ENCODE measurements at places on chromosomes 1 and 21.

DNA sequence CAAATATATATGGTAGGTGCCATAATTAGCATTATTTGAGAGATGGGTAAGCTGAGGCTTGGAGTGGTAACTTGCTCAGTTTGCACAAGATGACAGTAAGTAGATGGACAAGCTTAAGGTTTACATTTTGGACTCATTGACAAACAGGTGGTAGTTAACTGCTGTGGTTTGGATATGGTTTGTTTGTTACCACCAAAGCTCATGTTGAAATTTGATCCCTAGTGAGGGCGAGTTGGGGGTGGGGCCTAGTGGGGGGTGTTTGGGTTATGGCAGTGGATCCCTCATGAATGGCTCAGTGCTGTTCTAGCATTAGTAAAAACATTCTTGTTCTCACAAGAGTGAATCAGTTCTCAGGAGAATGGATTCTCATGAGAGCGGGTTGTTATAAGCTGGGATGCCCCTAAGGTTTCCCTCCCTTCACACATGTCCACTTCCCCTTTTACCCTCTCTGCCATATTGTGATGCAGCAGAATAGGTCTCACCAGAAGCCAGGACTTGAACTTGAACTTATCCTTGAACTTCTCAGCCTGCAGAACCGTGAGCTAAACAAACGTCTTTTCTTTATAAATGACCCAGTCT is 6.6 kb upstream of the PRRX1 start:
- no peak for DNase-seq

- peak; percentile 9 for DNase-seq
Measured at GRCh38 chr1:236795757-236796667, 920 bp downstream of the MTR start.

DNA sequence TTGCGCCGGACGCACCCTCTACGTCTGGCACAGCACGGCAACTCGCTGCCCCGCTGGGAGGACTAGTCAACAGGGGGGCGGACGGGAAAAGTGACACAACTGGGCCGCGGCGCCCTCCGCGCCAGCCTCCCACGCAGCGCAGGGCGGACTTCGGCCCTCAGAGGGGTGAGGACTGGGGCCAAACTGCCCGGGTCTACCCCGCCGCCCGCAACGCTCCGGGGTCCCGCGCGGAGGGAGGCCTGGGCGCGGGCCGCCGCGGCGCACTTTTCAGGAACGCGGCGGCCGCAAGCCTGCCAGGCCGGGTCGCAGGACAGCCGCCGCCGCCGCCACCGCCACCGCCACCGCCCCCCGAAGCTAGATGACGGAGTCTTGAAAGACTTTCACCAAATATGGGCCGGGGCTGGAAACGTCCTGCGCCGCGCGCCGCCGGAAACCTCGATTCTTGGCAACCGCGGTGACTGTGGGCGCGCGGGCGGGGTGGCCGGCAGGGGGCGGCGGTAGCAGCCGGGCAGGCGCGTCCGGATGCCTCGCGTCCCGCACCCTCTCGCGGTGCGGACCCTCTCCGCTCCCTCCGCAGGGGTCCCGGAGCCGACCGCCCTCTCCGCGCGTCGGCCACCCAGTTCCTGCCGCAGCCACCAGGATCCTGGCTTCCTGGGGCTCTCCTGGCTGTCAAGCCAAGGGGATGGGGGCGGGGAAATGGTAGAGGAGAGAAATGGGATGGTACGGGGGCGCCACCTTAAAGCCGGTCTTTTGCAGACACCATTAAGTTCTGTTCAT is 3.7 kb upstream of the CCN1 start:
- peak; percentile 87 for DNase-seq

DNA sequence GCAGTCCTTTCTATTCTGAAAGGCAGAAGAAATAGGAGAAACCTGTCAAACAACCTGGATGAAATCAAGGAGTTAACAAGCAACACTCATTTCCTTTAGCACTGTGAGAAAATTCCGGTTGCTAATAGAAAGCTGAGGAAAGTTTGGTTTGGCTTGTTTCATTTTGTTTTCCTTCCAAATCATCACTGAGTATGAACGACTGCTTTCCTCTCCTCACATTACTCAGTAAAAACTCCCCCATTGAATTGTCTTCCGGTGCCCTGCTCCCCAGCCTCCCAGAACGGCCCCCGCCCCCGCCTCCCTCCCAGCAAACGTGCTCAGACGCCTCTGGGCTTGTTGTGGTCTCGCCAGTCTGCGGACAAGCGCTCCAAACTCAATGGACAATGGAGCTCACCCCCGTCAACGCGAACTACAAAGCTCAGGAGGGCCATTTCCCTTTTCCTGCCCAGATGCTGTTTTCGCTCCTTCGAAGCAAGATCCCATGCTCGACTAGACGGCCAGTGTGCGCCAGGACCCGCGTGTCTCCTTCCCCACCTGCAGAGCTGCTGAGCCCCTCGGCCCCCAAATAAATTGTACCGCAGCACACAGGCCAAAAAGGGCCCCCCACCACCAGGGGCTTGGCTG is 747 bp downstream of the STX6 start:
- DNase-seq: peak; percentile 28

- no peak for DNase-seq
Measured at GRCh38 chr1:77336729-77337128, 54.9 kb downstream of the AK5 start.

- peak; percentile 66 for DNase-seq
Measured at GRCh38 chr1:68199603-68200002, 32.7 kb downstream of the WLS start.

DNA sequence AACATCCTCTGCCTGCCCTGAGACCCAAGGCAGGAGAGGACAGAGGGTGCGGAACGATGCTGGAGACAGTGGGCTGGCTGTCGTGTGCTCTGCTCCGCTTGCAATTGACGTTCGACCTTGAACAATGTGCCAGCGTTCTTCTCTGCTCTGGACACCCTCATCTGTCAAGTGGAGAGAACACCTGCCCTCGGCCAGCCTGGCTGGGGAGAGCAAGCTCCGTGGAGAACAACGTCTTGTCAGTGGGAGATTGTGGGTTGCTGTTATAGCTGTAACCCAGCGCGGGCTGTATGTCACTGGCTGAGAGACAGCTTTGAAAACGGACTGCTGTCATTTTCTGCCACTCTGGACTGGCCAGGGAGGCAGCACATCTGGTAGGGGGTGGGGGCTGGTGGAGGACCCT is 14.7 kb downstream of the KIAA1614 start:
- no peak for DNase-seq

DNA sequence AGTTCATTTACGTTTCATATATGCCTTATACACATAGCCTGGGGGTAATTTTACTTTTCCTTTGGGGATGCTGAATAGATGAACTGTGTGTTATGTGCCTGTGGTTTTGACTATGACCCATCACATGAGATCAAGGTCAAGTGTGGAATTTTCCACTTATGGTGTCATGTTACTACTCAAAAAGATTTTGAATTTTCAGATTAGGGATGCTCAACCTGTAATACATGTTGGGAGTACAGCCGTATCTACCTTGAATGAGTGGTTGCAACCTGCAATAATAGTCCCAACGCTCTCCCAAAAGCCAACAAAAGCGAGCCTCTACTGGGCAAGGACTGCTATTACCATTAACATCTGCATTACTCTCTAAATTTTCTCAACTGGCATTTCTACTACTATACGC is 68.5 kb upstream of the SDC3 start:
- no peak for DNase-seq

DNA sequence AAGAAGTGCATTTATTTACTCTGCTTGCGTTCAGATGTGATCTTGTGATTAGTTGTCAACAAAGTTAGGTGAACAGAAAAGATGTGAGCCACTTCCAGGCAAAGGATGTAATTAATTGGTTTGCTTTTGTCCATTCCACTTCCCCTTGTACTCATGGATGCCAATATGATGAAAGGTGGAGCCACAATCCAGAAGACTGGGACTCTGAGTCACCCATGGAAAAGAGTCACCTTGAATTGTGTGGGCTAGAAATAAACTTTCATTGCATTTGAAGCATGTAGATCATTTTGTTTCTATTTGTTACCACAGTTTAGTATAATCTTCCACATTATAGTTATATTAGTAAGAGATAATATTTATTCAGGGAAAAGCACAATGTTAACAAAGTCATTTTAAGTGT is 684.2 kb downstream of the LTN1 start:
- no peak for DNase-seq

GRCh38 chr1:47663286-47663685 is 225.4 kb downstream of the FOXD2 start:
- DNase-seq: no peak

GRCh38 chr1:204102029-204102611 is 29.2 kb downstream of the SOX13 start:
- peak; percentile 26 for DNase-seq

DNA sequence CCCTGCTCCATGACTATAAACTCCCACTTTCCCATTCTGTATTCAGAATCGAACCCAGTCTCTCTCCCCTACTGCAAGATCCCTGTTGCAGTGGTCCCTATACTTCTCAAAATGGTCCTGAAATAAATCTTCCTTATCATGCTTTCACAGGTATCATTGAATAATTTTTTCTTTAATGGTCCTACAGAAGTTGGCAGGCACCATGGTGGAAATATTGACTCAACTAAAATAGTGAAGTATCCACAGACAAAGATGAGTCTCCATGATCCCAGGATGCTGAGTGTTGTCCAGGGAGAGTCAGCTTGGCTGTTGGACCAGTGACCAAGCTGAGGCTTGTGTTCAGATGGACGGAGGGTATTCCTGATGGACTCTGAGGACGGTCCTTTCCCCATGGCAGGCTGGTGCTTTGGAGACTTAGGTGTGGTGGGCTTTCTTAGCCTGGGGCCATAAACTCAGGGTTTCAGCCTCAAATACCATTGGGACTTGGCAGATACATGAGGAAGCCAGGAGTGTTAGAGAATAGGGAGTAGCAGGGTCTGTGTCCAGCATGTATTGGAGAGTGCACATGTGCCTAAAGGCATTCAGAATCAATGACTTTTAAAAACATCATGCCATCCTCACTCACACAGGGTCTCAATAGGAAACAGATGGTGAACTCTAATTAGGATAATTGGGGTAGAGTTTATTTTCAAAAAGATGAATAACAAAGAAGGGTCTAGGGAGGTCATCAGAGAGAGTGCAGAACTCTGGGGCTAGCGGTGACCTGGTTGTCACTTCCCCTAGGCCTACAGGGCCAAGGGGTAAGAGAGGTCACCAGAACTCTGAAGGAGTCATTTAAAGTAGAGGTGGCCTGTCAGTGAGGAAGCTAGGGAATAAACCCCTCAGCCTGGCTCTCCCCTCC is 19.8 kb downstream of the TINAGL1 start:
- no peak for DNase-seq

DNA sequence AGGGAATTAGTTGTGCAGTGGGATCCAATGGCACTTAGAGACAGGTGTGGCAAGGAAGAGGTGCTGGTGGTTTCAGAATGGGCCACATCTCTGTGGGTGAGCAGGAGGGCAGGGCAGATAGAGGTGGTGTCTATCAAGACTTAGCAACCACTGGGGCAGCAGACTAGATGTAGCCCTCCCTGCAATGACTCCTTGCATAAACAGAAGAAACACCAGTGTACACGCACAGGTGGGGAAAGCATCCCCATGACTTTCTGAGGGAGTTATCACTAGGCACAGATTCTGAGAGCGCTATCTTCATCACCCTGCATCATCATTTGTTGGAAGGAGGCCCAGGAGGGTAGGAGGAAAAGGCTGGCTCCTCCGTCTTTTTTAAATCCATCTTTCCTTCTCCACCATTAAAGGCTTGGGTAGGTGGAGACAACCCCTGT is 58.4 kb downstream of the PLXNA2 start:
- no peak for DNase-seq

DNA sequence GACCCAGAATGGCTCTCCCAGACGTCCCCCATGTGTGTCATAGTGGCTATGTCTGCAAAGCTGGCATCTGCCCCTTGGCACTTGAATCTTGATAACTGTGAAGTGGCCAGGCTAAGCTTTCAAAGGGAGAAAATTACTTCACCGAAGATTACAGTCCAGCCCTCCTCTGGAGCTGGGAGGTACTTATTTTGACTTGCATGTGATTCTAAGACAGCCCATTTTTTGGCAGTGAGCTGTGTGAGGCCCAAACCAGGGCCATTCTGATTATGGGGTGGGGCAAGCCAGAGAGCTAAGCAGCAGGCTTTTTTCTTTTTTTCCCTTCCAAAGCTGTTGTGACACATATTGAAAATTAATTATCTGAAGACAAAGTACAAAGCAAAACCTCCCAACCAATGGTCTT is 42.1 kb upstream of the C8B start:
- DNase-seq: no peak

- DNase-seq: no peak
Measured at GRCh38 chr21:44975720-44976555, 36.1 kb downstream of the SLX9 start.

DNA sequence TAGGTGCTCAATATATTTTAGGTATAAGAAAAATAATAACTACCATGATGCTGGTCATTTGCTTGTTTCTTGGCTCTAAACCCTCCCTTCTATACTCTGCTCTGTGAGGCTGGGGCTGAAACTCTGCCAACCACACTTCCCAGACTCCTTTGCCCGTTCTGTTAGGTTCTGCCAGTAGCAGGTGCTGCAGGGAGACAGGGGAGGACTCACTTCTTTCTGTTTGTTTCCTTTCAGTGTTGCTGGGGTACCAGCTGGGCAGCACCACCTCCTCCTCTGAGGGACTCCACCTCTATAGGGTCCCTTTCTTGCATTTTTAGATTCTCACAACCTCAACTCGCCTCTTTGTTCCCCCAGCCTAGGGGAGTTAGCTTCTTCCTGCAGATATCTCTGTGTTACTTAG is 17.0 kb upstream of the SH2D2A start:
- DNase-seq: no peak

GRCh38 chr1:64826991-64827390 is 82.1 kb downstream of the RAVER2 start:
- DNase-seq: no peak

DNA sequence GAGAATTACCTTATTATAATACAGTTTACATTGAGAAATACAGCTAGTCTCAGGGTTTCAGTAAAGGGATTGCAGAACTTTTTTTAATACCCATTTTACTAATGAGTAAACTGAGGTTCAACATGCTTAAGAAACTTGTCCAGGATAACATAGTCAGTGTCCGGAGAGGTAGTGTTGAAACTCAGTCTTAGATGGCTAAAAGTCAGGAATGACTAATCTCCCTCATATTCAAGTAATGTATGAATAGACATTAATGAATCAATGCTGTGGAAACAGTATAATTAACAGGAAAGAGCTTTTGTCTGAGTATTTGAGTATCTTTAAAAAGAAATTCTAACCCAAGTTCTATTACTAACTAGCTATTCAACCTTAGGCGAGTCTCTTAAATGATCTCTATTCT is 397.6 kb downstream of the PLA2G4A start:
- DNase-seq: no peak

DNA sequence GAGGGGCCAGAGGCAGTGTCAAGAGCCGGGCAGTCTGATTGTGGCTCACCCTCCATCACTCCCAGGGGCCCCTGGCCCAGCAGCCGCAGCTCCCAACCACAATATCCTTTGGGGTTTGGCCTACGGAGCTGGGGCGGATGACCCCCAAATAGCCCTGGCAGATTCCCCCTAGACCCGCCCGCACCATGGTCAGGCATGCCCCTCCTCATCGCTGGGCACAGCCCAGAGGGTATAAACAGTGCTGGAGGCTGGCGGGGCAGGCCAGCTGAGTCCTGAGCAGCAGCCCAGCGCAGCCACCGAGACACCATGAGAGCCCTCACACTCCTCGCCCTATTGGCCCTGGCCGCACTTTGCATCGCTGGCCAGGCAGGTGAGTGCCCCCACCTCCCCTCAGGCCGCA is at the start of gene BGLAP:
Gene BGLAP, plus strand, starts transcription at position 259 of the 400 bp plus-strand sequence. Its CDS starts 48 bp downstream, at position 307.
- DNase-seq: no peak

- DNase-seq: no peak
Measured at GRCh38 chr1:95071539-95071938, 1.2 kb downstream of the ALG14 start.

Measured in LoVo (cell line).